ENCODE measurements at places on chromosomes 11 and 22.
A peak's percentile ranks its signal among the peaks of the same experiment; 100 is the strongest.

DNA sequence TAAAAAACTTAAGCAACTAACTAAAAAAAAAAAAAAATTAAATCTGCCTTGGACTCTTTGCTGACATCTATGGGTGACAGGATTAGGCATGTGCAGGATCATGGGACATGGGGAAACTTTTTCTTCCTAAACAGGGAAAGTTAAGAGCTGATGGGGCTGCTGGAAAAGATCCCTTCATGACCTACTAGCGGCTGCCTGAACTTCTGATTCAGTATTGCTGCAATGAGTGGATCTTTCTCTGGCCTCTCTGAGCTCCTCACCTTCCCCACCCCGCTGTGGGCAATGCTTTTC lies 25.0 kb downstream of the OR5A2 start:
- DNase-seq, result no peak

GRCh38 chr11:116366980-116367645 lies 405.7 kb downstream of the BUD13 start:
- no peak for DNase-seq

- DNase-seq, result peak; percentile 31
These were observed at the start of gene TMEM121B for GRCh38 chr22:17121233-17122195. Gene TMEM121B (minus strand): TSS chr22:17121360. CDS start chr22:17121127, 233 bp downstream.

DNA sequence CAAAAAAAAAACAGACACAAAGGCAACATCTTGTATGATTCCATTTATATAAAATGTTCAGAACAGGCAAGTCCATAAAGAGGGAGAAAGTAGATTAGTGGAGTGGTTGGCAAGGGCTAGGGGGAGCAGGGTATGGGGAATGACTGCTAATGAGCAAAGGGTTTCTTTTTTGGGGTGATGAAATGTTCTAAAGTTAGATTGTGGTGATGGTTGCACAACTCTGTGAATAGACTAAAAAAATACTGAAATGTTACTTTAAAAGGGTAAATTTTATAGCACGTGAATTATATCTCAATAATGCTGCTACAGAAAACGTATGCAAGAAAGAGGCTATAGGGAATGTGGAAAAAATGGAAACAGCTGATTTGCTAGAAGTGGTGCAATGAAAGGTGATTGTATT lies 155.1 kb downstream of the TENM4 start:
- no peak for DNase-seq

- DNase-seq, result no peak
These were observed 796.3 kb upstream of the RAG2 start for GRCh38 chr11:37394236-37394870.

DNA sequence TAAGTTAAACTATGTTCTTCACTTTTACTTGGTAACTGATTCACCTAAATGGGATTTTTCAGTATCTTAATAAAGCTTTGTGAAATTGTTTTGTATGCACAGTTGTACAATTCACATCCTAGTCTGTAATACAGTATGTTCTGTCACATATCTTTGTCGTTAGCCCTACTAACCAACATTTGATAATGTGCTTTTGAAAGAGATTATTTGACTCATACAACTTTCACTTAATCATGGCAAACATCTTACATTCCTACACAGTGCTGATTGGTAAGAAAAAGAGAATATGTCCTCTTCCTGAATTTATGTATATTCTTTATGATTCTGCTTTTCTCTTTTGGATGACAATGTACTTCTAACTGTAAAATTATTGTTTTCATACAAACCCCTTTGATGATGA lies 234.5 kb downstream of the METTL15 start:
- no peak for DNase-seq

DNA sequence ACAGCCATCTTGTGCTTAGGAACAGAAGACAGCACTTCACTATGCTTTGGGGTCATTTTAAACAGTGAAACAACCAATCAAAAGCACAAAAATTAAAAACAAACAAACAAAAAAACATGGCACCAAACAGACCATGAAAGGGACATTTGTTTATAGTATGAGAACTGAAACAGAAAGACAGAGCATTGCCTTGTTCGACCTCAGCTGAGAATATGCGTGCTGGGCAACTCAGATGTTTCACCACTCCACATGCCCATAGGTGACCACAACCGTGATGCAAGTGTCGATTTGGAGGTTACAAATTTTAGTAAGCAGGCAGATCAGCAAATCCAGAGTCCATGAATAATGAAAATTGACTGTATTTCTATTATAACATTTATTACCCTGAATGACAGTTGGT lies 30.0 kb downstream of the NNMT start:
- DNase-seq, result no peak

GRCh38 chr11:6693342-6694228 lies 10.4 kb upstream of the MRPL17 start:
- no peak for DNase-seq

DNA sequence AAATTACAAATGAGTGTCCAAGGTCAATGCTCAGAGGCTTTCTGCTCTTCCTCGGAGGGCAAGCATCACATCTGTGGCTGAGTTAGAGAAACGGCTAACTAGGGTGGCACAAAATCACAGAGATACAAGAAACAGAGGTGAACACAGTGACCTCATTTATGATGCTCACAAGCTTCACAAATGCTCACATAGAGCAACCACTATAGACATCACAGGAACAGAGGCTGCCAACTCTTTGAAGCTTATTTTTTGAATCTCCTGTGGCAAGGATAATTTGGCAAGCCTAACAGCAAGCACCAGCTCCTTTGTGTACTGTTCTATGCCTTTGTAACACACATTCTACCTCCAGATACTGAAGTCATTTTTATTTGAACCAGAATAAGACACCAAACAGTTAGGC lies 416.5 kb upstream of the DDI1 start:
- no peak for DNase-seq

DNA sequence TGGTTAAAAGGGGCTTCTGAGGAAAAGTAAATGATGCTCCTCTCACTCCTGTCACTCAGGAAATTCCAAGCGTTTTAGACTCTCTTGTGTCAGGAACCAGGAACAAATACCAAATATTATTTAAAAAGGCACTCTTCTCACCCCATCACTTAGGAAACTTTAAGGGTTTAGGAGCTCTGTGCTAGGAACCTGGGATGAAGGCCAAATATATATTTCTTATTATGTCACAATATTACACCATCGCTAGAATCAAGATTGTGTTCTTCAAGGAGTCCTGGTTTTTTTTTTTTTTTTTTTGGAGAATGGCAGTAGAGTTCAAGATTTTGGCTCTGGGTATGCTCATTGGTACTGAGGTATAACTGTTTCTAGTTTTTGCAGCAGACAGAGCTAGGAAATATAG lies 79.0 kb upstream of the HEPHL1 start:
- no peak for DNase-seq

DNA sequence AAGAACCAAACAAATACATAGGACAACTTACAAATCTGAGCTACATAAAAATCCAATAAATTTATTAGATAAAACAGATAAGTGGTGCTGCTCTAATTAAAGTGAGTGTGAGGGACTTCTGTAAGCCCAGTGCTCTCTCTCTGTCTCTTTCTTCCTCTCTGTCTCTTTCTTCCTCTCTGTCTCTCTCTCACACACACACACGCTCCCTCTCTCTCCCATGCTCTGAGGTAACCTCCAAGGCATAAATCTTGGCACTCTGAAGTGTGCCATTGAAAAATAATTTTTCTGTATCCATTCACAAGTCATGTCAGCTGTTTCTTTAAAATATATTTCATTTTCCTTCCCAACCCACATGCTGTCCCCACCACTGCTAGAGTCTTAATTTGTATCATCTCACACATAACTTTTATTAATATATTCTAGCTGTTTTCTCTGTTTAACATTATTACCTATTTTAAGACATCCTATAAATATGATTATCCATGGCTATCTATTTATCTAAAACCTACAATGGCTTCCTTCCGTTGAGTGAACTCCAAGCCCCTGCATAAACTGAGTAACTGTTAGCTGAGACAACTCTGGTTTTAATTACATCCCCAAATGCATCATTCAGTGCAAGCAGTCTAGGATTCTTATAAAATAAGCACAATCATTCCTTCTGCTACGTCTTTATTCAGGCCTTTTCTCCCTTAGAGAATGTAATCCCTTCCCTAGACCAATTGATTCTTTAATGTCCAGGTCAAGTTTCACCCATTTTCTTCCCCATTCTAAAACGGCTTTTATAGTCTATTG lies 57.4 kb upstream of the SLC5A12 start:
- DNase-seq, result no peak

DNA sequence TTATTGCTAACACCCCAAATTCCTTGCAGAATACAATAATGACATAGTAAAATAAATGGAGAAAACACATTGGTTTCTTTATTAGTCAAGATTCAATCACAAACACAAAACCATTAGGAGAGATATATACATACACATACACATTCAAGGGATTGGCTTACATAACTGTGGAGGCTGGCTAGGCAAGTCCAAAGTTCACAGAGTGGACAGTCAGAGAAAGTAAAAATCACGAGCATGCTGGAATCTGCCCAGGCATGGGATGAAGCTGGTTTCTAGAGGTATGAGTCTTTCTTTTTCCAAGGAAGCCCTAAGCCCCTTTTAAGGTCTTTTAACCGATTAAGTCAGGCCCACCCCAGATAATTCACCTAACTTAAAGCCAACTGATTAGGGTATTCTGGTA lies 13.6 kb upstream of the OR56B1 start:
- DNase-seq, result no peak

- DNase-seq, result no peak
These were observed 93.3 kb downstream of the SGSM3 start for GRCh38 chr22:40463683-40464082.

DNA sequence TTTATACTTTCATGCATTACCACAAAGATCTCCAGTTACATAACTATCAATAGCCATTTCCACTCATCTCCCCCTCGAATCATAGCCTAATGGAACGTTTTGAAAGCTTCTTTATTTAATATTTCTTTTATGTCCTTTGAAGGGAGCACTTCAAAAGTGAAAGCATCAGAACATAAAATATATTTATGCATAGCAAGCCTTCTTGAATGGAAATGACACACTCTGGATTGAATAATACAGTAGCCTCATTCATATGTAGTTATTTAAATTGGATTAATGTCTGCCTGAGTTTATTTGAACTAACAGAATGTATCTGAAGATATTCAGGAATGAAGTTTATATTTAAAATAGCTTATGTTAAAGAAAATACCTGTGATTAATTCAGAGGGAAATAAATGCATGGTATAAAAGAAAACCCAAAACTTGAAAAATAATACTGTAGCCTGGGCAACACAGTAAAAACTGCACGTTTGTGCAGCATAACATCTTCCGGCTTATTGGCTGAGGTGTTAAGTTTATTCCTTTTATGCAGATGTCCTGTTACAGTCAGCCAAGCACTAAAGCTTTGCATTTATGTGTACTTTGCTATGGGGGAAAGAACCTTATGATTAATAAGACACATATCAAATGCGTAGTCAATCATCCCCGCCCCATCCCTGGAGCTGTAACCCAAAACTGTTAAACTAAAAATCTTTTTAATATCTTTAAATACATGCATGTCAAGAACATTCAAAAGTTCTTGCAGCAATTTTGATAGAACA lies 22.0 kb downstream of the OOSP3 start:
- DNase-seq, result no peak

GRCh38 chr11:59923813-59924212 lies 14.4 kb upstream of the OOSP1 start:
- no peak for DNase-seq

- no peak for DNase-seq
These were observed 436.9 kb downstream of the GUCY1A2 start for GRCh38 chr11:106581399-106581798.

DNA sequence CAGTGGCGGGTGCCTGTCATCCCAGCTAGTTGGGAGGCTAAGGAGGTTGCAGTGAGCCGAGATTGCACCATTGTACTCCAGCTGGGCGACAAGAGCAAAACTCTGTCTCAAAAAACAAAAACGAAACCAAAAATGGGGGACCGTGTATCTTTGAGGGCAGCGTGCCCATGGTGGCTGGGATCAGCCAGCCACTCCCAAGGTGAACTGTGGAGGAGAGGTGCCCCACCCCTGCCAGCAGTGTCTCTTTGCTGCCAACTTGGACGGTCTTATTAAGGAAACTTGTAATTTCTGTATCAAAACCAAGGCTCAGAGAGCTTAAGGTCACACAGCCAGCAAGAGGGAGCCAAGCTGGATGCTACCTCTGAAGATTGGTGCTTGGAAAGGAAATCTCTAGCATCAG lies 147.7 kb downstream of the CACNA1I start:
- DNase-seq, result no peak

DNA sequence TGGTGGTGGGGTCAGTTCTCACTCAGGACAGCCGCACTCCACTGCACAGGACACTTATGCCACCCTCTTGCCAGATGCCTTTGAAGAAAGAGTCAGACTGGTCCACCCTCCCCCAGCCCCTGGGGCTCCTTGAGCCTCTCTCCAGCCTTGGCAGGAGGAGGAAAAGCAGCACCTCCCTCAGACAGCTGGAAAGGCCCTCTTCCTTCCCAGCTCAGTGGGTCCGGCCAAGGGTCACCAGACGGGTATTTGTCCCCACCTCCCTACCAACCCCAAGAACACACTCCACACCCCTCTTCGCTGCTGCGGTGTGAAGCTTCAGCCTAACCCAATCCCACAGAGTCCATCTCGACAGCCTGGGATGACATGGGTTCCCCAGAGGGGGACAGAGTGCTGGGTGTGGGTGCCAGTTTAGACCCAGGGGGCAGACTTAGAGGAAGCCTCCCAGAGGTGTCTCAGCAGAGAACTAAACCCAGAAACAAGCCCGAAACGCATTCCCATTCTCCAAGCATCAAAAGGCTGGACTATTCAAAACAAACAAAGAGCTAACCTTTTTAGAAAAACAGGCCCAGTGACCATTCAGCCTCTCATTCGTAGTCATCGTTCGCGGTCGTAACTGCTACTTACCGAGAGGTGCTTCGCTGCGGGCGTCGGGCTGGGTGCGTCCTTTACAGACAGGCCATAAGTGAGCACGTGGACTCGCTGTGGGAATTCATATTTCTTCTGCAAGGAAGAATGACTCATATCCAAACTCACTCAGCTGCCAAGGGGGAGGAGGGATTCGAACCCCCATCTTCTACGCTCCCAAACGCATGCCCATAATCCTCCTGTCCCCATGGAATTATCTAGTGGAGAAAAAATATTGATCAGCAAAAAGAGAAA lies 57.5 kb upstream of the ANO1 start:
- DNase-seq, result no peak

DNA sequence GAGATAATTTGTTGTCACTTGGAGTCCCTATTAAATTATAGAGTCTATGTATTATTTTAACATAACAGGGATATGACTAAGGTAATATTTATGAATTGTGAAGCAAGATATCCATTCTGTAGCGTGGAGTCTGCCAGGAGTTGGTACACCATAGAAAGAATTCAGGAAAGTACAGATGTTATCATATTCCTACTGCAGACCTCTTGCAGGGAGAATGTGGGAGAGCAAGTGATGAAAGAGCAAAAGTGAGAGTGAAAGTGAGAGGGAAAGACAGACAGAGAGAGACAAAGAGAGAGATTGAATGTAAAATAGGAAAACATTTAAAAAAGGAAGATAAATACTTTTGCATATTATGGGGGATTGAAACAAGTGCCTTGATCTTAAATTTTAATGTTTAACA lies 468.8 kb downstream of the CNTN5 start:
- DNase-seq, result no peak

- no peak for DNase-seq
These were observed 31.4 kb downstream of the RSPH14 start for GRCh38 chr22:23110190-23110921.

All from substantia nigra (tissue), 51 donors.